Activated CD4-positive, CD25-positive, alpha-beta regulatory T cell (primary cell): ENCODE measurements at places on chromosomes 16 and 17.

DNA sequence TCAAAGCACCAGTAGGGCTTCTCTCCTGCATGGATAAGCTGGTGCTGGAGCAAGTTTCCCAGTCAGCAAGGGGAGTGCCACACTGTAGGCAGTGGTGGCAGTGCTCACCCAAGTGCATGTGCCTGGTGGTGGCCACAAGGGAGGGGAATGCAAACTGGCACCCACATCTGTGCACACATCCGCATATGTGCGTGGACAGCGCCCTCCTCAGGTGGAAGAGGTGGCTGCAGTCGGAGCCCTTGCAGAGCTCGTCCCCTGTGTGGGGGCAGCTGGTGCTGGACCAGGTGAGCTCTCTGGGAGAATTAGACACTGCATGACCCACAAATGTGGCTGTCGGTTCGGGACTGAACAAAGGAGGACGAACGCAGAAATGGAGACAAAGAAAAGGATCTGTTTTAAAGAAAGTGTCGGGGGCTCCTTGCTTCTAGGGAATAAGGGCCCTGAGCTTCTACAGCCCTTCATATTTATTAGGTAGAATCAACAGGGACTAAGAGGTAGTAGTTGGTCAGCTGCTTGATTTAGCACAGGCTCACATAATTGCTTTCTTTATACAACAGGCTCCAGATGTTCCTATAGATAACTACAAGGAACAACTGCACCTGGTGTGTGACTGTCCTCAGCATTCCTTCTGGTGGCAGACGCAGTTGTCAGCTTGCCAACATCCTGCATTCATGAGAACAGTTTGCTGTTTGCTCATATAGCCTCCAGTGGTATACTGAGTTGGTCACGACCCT is 5.3 kb upstream of the ZNF689 start:
- DNase-seq, result peak; percentile 58

GRCh38 chr16:55433030-55433429 is 46.0 kb upstream of the MMP2 start:
- no peak for DNase-seq

GRCh38 chr16:14284930-14285512 is 213.9 kb downstream of the MRTFB start:
- DNase-seq, result peak; percentile 22

DNA sequence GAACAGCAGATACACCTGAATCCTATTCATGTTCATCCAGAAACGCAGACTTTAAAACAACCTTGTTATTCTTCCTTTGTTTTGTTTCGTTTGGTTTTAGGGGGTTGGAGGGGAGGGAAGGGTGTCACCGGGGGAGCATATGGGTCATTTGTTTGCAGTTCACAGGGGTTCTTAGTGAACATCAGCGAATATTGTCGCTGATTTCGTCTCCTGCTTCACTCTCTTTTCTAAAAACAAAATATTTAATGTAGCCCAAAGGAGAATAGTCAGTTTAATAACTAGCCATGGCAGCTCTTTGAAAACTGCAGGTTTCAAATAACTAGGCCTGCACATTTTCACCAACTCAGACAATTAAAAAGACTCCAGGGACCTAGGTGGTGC is 37.6 kb downstream of the HLF start:
- DNase-seq, result no peak

DNA sequence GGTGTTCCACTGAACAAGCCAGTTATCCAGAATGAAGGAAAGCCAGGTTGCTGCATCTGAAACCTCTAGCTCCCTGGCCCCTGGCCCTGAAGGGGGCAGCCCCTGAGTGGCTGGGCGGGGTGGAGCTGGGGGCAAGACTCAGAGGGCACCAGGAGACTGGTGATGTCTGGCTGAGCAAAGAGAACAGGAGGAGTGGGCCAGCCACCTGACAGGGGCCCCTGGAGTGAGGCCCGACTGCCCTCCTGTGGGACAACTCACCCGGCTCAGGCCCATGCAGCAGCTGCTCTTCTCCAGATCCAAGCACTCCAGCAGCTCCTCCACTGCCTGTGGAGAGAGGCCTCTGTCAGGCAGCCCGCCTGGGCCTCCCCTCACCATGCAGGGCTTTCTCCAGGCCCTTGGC is 60.4 kb downstream of the PIPOX start:
- no peak for DNase-seq

DNA sequence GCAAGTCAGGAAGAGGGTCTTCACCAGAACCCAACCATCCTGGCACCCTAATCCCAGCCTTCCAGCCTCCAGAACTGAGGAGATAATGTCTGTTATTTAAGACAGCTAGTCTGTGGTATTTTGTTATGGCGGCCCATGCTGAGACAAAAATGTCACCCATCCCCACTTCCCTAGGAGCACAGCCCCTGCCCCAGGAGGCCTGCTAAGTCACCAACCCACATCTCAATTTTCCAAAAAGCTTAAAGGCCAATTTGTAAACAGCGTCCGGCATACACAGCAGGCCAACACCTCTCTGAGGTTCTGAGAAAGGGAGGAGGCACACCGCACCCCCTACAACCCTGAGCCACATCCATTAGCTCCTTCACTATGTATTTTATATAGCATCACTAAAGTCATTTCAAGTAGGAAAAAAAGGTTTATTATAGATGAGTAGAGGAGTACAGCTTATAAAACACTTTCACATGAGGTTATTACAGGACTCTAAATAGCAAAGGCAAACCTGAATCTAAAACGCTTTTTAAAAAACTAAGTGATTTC is 6.9 kb downstream of the TMEM170A start:
- no peak for DNase-seq

DNA sequence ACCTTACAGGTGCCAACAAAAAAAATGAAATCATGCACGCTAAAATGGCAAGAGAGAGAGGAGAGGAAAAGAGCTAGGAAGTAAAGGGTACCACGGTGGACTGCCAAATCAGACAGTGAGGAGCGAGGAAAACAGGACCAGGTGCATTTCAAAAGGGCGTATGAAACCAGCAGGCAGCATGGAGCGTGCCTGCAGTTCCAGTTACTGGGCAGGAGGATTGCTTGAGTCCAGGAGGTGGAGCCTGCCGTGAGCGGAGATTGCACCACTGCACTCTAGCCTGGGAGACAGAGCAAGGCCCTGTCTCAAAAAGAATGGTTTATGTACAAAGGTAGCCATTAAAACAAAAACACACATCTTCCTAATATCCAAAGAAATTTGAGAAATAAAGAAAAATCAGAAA is 16.4 kb downstream of the USP36 start:
- no peak for DNase-seq

GRCh38 chr17:9098242-9098825 is 77.0 kb downstream of the NTN1 start:
- DNase-seq, result no peak

GRCh38 chr16:11977376-11978041 is 975 bp downstream of the SNX29 start:
- no peak for DNase-seq
